Mucosa of descending colon (tissue), 3 donors: ENCODE measurements at places on chromosomes 7 and 10.

GRCh38 chr7:44671069-44671468, 64.6 kb downstream of the OGDH start:
- DNase-seq, result no peak

GRCh38 chr7:129882531-129882930, 70.2 kb downstream of the UBE2H start:
- no peak for DNase-seq

- DNase-seq, result no peak
These were observed 169.7 kb downstream of the NEURL1 start for GRCh38 chr10:103663236-103663635.

GRCh38 chr10:21934307-21934706, 69.2 kb downstream of the DNAJC1 start:
- DNase-seq, result no peak

DNA sequence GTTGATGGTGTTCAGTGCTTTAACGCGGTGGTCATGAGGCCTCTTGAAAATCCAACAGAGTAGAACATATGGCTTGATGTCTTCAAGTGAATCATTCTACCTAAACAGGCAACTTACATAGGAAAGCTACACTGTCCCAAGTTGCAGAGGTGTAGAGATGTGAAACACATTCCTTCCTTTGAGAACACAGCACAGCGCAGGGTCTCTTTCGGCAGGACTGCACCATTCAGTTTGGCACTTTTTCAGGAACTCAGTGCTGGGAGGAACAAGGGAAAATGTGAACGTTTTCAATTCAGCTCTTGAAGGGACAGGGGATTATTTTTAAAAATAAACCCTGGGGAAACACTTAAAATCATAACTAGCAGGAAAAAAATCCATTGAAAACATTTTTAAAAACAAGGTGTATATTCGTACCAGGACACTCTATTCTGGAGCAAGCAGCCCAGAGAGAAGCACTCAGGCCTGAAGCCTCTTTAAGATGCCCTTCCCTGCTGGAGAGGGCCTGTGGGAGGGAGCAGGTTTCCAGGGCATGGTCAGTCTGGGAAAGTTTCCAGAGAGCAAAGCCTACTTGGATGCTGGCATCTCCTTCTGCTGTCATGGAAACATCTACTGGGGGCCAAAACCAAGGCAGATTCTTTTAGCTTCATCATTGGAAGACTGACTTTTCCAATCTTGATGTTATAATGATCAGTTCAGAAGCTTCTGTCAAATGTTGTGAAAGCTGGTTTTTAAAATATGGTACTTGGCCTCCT, 60.4 kb upstream of the NPVF start:
- DNase-seq, result no peak

- no peak for DNase-seq
These were observed 492 bp downstream of the COG5 start for GRCh38 chr7:107563081-107563774.

DNA sequence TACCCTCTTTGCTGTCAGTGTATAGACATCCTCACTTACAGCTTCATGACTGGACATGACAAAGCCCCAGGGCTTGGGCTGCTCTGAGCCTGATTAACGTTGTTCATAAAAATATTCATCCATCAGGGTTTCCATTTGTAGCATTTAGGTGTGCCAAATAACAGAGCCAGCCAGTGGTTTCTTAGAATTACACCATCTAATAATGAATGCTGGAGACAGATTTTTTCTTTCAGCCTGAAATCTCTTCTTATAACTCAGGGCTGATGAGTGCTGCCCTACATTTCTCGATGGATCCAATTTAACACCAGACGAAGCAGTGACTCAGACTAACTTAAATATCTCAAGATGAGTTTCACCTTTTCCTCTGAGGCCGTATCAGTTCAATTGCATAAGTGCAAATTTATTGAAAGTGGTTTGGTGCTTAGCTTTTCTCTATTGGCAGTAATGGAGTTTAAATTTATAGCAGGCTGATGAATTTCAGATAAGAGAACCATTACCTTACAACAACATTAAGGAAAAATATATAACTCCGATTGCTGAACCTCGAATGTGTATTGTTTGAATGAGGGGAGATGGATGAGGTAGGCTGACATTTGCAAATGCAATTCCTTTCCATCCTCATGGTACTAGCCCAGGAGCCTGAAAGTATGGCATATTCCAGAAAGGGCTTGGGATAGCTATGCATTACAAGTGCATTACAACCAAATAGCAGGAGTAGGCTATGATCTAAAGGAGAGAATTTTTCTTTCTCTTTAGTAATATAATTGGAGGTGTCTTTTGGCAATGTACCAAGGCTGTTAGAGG, 900.6 kb downstream of the KCNMA1 start:
- no peak for DNase-seq

DNA sequence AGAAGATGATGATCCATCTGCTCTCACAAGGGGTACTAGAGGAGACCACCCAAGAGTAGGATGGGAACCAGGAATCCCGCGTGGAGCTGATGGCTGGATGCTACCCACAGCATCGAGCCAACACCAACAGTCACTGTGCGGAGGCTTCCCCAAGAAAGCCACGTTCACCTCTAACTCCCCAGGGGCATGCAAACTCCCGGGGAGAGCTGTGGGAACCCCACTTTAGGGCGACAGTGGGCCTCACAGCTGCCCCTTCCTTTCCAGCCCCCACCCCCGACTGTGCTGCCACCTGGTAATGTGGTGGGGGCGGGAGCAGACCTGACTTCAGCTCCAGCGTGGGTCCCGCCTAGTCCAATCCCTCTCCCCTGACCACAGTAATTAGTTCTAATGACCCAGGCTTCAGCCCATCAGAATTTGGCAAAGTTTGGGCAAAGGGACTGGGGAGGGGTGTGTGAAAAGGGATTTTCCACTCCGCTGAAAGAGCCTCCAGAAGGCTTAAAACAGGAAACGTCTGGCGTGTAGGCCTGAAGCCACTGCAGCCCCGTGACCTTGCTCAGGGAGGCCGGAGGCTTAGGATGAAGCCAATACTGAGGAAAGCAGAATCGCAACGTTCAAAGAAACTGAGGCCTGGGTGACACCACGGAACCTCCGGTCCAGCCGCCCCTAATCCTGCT, 20.3 kb downstream of the ASB13 start:
- DNase-seq, result no peak

DNA sequence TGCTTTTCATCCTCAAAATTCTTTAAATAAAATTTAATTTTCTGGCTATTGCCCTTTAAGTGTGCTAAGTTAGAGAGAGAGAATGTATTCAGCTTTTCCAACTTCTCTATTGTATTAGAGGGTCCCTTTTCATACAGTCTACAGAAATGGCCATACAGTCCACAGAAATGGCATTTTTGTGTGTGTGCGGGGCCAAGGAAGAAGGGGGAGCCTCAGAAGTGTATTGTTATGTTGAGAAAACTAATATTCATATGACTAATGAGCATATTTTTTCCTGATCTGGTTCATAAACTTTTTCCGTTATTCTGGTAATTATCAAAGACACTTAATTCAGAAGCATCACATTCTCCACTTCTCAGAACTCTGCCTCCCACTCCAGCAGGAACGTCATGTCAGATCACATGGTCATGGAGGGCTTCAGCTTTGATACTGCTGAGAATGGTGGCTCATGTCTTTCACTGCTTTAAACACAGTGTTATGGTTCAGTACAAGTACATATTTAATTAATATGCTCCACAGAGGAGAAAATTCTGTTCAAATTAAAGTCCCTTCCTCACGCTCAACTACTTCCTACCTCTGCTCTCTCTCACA, 37.1 kb downstream of the ELMO1 start:
- DNase-seq, result no peak
